Bronchial epithelial cell (primary cell): ENCODE measurements at places on chromosomes 12 and 14.

DNA sequence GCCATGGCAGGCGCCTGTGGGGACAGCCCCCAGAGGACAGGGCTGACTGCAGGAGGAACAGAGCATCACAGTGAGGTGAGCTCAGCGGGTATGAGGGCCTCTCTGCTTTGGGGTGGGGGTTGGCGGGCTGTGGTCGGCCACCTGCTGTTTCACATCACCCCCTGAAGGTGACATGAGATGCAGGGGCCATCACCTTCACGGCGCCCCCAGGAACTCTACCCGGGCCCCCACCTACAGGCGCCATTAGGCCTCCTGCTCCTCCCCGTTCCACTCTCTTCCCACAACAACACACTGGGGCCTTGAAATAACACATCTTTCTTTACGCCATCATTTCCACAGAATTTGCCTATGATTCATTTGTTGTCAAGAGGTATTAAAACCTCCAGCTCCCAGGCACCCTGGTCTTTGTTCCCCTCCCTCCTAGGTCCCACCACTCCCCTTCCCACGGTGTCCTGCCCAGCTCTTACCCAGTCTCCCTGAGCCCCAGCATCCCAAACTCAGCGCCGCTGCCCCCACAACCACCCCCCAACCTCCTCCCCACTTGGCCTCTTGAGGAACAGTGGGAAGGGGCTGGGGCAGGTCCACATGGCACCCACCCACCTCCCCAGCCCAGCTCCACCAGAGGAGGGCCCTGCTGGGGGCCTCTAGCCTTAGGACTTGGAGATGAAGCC, 12.7 kb upstream of the HDAC7 start:
- no peak for DNase-seq

DNA sequence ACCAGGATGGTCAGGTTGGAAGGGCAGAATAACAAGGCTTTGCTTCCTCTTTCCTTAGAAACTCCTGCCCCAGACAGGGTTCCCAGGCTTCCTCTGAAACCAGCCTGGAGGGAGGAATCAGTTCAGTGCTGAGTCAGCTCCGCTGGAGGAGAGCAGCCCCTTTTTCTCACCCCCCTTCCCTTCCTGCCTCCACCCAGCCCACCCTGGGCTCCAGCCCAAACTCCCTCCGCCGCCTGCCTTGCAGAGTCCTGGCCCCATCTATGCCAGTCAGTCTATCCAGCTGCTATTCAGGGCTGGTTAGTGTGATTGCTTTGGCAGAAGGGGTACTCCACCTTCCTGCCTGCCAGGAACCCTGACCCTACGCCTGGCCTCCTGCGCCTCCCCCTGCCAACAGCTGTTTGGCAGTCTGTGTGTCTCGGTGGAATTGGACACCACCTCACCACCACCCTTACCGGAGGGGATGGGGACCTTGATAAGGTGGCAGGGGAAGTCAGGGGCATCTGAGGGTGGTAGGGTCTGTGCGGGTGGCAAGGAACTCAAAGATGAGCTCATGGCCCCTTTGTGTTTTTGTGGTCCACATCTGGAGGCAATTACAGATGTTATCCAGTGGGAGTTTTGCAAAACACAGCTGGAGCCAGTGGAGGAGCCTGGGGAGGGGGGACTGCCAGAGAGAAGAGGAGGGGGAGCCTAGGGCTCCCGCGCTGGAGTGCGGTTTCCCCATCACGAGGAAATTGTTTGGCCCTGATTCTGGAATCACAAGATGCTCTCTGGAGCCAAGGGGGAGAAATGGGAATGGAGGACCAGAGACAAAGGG, 12.2 kb downstream of the MMP14 start:
- peak; percentile 69 for DNase-seq

- no peak for DNase-seq
Measured at GRCh38 chr12:50918584-50919316, 33.6 kb upstream of the HIGD1C start.

- peak; percentile 33 for DNase-seq
Measured at GRCh38 chr12:7832059-7832696, 40.5 kb downstream of the SLC2A14 start.

DNA sequence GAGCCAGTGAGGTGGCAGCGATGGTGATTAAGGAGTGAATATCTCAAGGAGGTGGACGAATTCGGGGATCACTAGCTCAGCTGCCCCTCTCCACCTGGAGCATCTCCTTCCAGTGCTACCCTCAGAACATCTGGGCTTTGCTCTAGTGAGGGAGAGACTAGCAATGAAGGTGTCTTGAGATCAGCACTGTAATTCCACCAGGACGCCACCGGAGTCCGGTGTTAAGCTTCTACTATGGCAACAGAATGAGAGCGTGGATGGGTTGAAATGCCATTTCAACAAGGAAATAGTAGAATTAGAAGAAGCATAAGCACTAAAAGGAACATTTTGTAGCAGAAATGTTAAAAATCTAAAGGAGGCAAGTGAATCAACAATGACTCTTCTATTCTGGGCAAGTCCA, 61.1 kb downstream of the NTF3 start:
- no peak for DNase-seq

DNA sequence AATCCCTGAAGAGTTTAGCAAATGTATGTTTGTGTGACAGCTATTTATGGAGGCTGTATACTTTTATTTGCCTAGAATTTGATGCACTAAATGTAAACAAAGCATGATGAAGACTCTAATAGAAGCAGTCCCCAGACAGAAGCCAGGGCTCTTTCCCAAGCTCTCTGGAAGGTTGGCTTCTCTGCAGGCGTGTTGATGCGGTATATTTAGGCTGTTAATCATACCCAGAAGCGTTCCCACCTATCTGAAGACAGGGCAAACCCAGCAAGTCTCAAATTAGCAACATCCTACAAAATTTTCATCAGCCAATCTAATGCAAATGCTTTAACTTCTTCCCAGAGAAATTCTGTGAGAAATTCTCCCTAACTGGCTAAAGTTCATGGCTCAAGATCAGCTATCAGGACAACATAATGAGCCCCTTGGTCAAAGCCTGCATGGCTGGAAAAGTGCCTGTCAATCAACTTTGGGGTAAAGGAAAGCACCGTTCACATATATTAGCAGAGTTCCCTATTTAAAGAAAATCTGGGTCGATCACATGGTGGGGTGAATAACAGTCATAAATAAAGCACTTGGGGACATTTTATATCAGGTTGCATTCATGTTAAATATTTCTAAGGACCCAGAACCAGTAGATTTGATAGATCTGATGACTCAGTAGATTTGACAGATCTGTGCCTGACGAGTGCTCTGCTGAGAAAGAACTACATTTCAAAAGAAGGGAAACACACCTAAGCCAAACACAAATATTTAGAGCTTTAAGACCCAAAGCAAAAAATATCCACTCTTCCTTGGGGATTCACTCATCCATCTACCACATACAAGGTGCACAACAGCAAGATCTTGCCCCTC, 46.6 kb downstream of the KSR2 start:
- no peak for DNase-seq

DNA sequence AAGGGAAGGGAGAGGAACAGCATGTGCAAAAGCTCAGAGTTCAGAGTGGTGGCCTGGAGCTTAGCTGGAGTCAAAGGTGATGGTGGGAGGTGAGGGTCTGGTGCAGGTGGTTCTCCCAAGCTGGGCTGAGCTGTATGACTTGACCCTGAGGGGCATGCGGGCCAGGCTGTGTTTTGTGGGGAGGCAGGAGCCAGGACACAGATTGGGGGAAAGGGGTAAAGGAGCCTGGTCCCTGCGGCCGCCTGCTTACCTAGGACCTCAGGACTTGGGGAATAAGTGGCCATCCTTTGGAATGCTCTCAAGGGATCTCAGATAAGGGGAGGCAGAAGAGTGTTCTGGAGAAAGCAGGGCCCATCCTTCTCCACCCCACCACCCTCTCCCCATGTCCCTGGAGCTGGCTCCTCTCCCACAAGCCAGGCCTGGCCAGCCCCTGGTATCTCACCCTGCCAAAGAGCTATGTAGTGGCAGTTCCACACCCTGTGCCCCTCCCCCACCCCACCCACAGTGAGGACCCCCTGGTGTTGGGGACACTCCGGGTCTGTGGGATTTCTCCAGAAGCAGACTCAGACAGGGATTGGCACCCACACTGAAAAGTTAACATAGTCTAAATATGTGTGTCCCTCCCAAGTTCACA, 19.9 kb upstream of the CEP170B start:
- DNase-seq = no peak

GRCh38 chr14:103136388-103137271, 13.4 kb downstream of the TNFAIP2 start:
- DNase-seq = peak; percentile 63

DNA sequence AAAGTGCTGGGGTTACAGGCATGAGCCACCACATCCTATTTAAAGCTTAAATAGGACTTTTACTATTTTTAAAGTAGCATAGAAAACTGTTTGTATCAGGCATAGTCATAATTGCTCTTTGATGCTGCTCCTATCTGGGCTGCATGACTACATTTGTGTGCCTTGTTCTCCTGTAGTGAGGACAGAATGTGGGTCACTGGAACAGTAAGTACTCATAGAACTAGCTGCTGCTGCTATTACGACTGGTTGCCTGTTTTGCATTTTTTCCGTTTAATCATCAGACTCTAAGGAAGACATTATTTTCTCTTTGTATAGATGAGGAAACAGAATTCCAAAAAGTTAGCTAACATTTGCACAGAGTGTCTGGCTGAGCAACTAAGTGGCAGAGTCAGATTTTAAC, 42.8 kb downstream of the ZC3H14 start:
- no peak for DNase-seq

- DNase-seq = peak; percentile 18
Measured at GRCh38 chr14:25237845-25238244, 187.9 kb upstream of the STXBP6 start.

- peak; percentile 77 for DNase-seq
Measured at GRCh38 chr12:84922693-84923092, 10.1 kb upstream of the SLC6A15 start.

GRCh38 chr14:95663226-95663797, 22.9 kb upstream of the TCL1B start:
- no peak for DNase-seq

DNA sequence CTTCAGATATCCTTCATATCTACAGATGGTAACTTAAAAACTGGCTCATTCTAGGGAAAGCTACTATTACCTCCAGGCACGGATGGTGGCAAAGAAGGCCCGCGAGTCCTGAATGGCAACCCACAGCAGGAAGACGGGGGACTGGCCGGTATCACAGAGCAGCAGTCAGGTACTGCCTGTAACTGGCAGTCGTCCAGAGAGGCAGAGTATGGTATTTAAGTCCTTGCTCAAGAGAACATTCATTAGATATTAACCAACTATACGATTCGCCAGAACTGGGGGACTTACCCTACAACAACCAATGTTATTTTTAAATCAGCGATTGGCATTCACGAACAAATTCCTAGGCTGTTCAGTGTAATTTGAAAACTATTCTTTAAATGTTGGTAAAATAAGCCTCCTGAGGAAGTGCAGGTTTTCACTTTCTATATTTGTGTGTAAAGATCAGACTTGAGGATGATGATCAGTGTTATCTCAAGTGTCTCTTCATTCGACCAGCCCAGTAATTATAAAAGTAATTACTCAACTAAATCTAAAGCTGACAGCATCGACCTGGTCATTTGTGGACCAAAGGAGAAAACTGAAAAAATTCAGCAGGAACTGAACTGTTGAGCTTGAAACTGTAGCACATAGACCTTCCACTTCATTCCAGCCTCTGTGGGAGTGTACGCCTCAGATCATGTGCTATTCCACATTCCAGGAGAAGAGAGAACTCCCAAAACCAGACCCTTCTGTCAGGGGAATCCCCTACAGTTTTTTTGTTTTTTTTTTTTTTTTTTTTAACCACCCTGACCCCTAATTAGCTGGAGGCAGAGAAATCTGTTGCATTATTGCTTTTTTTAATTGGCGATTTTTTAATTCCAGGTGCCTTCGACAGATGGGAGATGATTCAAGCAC, 75.6 kb downstream of the ESR2 start:
- no peak for DNase-seq

DNA sequence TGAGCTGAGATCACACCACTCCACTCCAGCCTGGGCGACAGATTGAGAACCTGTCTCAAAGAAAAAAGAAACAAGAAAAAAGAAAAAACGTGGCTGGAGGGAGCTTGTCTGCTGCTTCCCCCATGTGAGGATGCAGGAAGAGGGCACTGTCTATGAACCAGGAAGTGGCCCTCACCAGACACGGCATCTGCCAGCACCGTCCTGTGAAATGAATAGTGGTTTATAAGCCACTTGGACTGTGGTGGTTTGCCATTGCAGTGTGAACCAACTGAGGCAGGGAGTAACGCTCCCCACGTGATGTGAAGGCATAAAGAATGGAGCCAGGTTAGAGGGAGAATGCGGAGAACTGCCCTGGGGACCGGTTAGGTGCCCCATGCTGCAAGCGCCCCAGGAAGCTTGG, 4.5 kb upstream of the BRF1 start:
- DNase-seq = no peak

GRCh38 chr12:63318933-63319332, 167.9 kb upstream of the AVPR1A start:
- no peak for DNase-seq

GRCh38 chr12:98653866-98654493, 8.9 kb downstream of the APAF1 start:
- DNase-seq = peak; percentile 50

DNA sequence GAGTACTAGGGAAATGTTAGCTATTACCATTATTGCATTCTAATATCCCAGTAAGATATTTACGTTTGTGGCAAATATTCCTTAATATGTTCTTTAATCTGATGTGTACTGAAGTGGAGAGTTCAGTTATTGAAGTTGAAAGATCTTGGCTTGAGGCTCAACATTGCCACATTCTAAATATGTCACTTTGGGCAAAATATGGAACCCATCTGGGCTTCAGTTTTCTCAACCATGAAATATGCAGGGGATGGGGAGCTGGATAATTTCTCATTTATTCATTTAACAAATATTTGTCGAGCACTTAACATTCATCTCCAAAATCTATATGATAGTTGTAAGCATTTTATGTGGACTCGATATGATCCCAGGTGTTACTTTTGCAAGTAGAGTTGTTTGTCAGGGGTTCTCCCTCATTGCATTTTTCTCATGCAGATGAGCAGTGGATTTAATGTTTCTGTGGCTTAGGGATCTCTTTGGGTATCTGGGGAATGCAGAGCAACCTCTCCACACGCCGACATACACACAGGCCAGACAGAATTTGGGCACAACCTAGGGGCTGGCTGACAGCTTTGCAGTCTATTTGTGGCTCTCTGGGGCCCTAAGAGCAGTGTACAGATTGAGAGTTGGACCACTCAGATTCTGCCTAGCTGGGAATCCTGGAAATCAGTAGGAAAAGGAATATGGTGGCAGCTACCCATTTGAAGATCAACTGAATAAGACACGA, 26.6 kb upstream of the APPL2 start:
- no peak for DNase-seq

DNA sequence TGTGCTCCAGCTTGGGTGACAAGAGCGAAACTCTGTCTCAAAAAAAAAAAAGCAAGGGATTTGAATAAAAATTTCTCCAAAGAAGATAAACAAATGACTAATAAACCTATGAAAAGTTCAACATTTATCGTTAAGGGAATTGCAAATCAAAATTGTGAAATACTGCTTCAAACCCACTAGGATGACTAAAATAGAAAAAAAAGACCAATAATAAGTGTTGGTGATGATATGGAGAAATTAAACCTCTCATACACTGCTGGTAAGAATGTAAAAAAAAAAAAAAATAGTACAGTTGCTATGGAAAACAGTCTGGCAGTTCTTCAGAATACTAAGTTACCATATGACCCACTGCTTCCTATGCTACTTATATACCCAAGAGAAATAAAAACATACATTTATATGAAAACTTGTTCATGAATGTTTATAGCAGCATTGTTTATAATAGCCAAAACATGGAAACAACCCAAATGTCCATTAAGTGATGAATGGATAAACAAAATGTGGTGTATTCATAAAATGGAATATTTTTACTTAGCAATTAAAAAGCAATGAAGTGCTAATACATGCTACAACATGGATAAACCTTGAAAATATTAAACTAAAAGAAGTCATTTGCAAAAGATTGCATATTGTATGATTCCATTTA, 39.4 kb upstream of the TMPRSS12 start:
- DNase-seq = no peak
